Fibroblast of skin of left biceps (primary cell): ENCODE measurements at places on chromosomes 7 and 10.

DNA sequence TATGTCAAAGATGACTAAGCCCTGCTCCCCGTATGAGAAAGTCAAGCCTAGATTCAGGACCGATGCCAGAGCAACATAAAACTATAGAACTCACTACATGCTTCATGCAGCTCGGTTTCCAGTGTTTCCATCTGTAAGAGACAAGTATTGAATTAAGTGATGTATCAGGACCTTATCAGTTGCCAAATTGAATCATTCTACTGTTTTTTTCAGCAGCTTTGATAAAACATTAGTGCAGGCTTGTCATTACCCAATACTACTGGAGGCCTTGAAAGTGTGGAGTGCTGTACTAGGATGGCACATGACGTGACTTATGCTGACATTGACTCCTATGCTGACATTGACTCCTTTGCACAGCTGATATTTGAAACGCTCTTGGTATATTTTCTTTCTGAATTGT, 10.8 kb upstream of the NRP1 start:
- no peak for DNase-seq

GRCh38 chr10:59903871-59904270, 2.5 kb downstream of the CCDC6 start:
- DNase-seq, result no peak

DNA sequence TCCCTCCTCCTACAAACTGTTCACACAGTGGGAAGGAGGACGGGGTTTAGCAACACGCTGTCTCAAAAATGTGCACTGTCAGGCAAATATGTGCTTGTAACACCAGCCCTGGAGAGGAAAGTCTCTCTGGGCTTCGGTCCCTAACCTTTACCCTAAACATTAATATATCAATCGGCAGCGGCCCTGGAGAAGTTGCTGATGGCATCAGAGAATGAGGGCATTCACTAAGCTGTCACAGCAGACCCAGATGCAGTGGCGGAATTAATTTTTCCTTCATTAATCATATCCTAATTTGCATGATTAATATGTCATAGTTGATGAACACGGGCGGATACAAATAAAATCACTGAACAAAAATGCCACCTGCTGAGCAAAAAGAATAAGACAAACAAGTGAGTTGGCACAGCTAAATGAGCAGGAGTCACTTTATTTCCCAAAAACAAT, 45.2 kb upstream of the INSIG1 start:
- no peak for DNase-seq

GRCh38 chr10:117727421-117727820, 184.9 kb downstream of the EMX2 start:
- no peak for DNase-seq

GRCh38 chr7:147170341-147171012, 1053.9 kb downstream of the CNTNAP2 start:
- no peak for DNase-seq

- no peak for DNase-seq
Observed at GRCh38 chr7:98203261-98203963, 7.8 kb upstream of the BHLHA15 start.

GRCh38 chr7:2663121-2663886, 24.7 kb upstream of the AMZ1 start:
- no peak for DNase-seq

GRCh38 chr10:89274928-89275327, 23.4 kb upstream of the LIPA start:
- no peak for DNase-seq

GRCh38 chr10:124384172-124384571, 34.6 kb downstream of the OAT start:
- DNase-seq, result no peak

- DNase-seq, result no peak
Observed at GRCh38 chr10:131971591-131971990, 10.1 kb downstream of the BNIP3 start.

- no peak for DNase-seq
Observed at GRCh38 chr7:37079420-37079819, 355.1 kb upstream of the AOAH start.

- no peak for DNase-seq
Observed at GRCh38 chr7:43509906-43510305, 73.0 kb upstream of the STK17A start.

DNA sequence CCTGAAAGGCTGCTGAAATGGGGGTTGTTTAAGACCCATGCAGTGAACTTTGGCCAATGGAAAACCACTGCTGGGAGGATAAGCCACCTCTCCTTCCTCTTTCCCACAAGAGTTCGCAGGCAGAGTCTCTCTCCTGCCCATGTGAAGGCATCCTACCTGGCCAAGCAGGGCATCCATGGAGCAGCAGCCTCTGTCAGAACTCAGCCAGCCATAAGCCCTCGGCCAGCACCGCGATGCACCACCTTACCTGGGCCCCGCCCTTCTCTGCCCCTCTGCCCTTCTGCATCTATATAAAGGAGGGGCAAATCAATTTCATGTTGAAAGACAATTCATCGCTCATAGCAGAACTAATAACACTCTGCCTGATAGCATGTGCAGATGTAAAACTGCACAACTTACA, 6.1 kb upstream of the STK32C start:
- no peak for DNase-seq

DNA sequence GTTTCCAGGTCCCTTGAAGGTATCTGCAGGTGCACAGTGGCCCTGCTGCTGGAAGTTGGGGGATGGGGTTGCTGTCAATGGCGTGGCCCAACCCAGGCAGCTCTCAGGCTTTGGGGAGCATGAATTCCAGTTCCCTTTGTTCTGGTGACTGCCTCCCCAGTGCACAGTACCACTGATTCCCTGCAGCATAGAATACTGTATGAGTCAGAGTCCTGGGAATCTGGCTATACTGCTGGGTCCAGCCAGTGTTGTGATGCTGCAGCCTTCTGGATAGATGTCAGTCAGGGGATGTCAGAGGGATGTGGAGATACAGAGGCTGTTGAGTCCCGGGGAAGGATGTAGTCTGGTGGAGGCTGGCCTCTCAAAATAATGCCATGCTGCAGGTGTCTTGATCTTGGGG, 99.3 kb downstream of the LANCL2 start:
- DNase-seq, result no peak

GRCh38 chr10:111593578-111593977, 516.7 kb downstream of the ADRA2A start:
- no peak for DNase-seq
